Activated CD8-positive, alpha-beta memory T cell treated with anti-CD3 and anti-CD28 coated beads for 1 hour (primary cell): ENCODE measurements at places on chromosomes 13 and 19.

- no peak for DNase-seq
These were observed 263.2 kb upstream of the SPRY2 start for GRCh38 chr13:80604098-80604497.

DNA sequence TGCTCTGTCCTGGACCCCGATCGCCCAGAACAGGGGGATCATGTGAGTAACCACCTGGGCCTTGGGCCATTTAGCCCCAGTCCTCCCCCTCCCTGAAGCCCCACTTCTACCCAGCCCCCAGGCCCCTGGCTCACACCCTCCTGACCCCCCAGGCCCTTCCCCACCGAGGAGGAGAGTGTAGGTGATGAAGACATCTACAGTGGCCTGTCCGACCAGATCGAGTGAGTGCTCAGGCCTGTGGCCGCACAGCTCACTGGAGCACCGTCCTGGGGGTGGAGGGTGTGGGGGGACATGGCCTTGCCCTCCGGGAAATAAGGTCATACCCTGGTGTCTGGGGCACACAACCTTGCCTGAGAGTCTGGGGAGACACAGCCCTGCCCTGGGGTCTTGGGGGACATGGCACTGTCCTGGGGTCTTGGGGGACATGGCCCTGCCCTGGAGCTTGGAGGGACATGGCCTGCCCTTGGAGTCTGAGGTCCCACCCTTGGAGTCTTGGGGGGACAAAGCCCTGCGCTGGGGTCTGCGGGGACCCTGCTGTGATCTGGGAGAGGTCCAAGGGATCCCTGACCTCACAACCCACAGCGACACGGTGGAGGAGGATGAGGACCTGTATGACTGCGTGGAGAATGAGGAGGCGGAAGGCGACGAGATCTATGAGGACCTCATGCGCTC, 49.3 kb downstream of the VAV1 start:
- no peak for DNase-seq

DNA sequence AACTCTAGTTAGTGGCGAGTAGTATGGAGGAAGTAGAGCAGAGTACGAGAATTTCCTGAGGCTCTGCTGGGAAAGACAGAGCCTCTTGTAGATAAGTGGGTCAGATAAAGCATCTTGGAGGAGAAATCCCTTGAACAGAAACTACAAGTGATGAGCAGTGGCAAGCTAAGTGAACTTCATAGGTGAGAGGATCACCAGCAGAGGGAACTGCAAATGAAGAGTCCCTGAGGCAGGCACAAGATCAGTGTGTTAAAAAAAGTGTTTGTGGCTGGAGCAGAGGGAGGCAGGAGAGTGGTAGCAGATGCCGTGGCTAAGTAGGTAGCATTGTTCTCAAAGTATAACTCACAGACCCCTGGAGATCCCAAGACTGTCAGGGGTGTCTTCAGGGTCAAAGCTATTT, 437.6 kb downstream of the HS6ST3 start:
- DNase-seq = no peak

DNA sequence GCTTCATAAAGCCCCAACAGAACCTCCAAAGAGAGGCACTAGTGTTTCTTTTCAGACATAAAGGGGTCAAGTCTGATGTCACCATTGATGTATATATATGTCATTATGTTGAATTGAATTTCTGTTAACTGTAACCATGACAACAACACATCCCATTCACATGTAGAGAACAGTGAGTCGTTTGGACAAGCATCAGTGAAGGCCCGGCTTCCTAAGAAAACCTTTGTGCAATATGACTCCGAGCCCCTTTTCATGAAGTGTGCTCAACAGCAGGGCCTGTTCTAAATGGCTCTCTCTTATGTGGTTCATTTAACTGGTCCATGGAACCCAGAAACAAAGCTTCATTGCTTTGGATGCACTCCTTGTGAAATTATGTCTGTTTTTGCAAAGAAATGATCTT, 67.2 kb upstream of the UBL3 start:
- DNase-seq = no peak

- DNase-seq = no peak
These were observed 26.2 kb upstream of the OR7C2 start for GRCh38 chr19:14915116-14915515.

DNA sequence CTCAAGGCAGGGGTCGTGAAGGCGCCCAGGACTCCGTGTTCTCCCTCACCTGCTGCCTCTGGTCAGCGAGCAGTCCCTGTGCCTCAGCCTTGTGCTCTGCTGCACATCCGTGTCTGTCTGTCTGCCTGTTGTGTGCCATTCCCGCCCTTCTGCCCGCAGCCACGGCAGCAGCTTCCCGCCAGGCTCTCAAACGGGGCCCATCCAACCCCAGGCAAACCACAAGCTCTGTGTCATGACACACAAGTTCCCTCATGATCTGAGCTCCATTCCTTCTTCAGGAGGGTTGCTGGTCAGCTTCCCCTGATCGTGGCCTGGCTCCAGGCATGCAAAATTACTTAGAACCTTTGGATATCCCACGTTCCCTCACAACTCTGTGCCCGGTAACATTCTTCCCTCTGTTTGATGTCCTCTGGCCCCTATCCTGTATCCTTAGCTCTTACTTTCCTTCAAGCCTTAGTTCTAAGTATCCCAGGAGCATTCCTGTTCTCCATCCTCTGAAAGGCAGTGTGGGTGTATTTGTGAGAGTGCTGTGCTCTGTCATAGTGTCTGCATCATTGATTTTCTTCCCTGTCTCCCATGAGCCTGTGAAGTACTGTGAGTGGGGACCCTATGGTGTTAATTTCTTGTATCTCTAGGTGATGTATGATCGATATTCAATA, 3.2 kb downstream of the GPR183 start:
- no peak for DNase-seq

GRCh38 chr13:109671919-109672318, 114.5 kb downstream of the IRS2 start:
- DNase-seq = no peak

DNA sequence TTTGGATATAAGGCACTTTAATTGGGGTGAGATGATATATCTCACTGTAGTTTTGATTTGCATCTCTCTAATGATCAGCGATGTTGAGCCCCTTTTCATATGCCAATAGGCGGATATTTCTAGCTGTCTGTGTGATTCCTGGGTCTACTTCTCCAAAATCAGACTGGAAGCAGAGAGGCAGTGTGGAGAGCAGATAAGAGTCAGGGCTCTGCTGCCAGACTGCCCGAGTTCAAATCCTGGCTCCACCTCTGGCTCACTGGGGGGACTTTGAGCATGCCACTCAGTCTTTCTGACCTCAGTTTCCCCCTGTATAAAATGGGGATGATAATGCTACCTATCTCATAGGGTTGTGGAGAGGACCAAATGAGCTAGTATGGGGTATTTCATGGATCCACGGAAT, 24.0 kb upstream of the ACP7 start:
- no peak for DNase-seq

- DNase-seq = no peak
These were observed 68.2 kb downstream of the LMO7 start for GRCh38 chr13:75704194-75704926.

- DNase-seq = no peak
These were observed 494.3 kb downstream of the FOXO1 start for GRCh38 chr13:40172149-40172591.

- DNase-seq = no peak
These were observed 5.8 kb downstream of the ARHGEF7 start for GRCh38 chr13:111120913-111121312.

DNA sequence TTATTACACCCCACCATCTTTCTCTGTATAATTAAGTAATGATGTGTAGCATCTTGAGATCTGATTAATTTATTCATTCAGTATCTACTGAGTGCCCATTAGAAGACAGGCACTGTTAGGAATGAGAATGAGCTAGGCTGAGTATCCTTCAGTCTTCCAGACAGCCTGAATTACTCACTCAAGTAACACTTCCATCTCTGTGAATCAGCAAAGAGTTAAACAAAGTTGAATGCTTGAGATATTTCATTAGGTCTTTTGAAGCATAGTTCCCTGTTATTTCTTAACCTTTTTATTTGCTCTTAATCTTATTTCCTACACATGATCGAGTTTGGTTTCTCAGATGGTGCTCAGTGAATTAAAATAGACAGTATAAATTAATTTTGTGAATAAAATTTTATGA, 413.7 kb downstream of the DCT start:
- no peak for DNase-seq

DNA sequence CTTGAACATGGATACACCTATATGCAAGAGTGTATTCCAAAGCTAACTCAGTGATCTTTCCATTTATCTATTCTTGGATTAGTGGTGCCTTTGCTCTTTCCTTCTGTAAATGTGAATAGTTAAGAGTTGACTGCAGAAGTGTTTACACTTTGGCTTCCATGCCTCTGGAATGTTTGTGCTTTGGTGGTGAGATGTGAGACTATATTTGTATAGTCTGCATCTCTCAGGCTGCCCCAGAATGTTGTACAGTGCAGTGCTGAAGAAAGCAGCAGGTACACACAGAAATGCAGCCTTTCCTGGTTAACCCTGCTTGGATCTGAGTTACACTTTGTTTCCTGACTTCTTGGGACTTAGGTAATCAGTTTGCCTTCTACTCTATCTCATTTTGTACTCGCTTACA, 90.2 kb downstream of the DNAJC15 start:
- DNase-seq = no peak

DNA sequence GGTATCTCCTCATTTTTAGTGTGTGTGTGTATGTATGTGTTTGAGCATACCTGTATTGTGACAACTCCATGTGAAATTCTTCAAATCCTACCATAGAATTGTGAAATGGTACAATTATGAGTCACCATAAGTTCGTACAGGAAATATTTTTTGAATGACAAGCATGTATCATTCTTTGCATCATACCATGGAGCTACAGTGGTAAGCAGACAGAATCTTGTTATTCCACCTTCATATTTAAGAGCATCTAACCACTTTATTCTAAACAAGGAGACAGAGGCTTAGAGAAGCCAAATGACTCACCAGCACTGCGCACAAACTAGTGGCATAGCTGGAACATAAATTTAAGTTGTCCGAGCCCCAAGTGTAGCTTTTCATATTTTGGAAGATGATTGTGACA, 4.5 kb upstream of the EPSTI1 start:
- no peak for DNase-seq

- DNase-seq = no peak
These were observed 3.2 kb downstream of the SELENOW start for GRCh38 chr19:47781590-47782262.

DNA sequence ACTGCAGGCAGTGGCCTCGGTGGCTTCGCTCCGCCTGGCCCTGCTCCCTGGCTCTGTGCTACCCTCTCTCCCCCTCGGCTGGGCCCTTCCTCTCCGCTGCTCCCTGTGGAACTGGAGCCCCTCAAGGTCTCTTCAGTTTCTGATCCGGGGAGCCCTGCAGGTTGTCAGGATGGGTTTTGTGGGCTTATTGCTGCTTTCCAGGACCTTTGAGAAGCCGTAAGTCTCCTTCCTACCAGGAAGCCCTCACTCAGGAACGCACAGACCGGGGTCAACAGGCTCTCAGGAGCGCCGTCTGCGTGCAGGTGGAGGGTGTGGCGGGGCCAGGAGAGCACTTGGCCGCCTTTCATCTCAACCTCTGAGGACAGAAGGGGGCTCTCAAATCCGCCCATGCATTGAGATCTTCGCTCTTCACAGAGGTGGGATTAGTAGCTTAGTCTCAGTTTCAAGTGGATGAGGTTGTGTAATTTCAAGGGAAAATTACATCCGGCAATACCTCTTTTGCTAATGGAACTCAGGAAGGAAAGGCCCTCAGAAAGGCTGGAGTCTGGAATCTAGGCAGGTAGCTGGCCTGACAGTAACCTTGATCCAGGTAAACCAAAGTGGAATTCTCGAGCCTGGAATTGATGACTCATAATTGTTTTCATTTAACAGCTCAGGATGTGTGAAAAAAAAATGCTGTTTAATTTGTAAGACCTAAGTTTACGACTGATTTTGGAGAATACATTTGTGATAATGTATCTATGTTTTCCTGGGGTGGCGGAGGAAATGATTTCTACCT, 102.0 kb downstream of the ATP11A start:
- no peak for DNase-seq

GRCh38 chr19:11418094-11418548, 993 bp downstream of the RGL3 start:
- no peak for DNase-seq

GRCh38 chr13:30908416-30908980, 2.4 kb downstream of the MEDAG start:
- DNase-seq = no peak

DNA sequence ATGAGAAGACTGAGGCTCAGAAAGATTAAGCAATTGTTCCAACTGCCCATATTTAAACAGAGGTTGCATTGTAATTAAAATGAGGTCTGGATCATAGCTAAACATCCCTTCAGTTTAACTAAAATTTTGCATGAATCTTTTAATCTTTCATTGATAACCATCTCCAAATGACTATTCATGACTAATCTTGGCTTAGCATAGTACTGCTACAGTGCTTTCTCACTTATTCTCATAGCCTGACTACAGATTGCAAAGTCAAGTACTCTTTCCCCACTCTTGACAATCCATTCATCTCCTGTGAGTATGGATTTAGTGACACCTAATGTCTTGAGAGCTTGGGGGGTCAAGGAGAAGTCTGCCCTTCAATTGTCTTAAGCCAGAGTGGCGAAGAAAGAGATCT, 258.4 kb downstream of the RFC3 start:
- DNase-seq = no peak

- no peak for DNase-seq
These were observed 8.3 kb upstream of the ZNF254 start for GRCh38 chr19:24078680-24079079.

GRCh38 chr13:32036126-32036695, 4.6 kb downstream of the FRY start:
- no peak for DNase-seq
